Renal cortex interstitium (tissue), 15 donors: ENCODE measurements at places on chromosomes 13 and 19. TPM values are rescaled to one million over a fixed set of nuclear protein-coding genes. Genes with fewer than 3 reads are reported as not detected.

The GRIK5 gene
- 23.2 TPM for polyA plus RNA-seq

The PSG11 gene
- polyA plus RNA-seq: not detected

The DHDH gene
- 6.5 TPM for polyA plus RNA-seq

DNA sequence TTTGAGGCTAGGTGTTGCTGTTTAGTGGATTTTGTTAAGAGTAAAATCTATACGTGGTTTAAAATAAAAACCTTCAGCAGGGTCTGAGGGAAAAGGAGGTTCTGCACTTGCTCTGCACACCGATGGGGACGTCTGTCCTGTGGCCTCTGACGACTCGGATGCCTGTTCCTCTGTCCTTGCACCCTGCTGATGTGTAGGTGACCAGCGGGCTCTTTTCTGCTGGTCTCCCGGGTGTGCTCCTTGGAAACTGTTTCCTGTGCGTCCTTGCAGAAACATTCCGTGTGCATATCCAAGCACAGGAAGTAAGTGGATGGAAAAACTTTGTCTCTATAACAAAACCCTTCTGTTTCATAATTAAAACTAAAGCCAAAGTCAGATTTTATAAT, 3.8 kb downstream of the ATP4B start:
- no peak for DNase-seq

GRCh38 chr13:100347968-100348367, 240.6 kb downstream of the GGACT start:
- DNase-seq: no peak

DNA sequence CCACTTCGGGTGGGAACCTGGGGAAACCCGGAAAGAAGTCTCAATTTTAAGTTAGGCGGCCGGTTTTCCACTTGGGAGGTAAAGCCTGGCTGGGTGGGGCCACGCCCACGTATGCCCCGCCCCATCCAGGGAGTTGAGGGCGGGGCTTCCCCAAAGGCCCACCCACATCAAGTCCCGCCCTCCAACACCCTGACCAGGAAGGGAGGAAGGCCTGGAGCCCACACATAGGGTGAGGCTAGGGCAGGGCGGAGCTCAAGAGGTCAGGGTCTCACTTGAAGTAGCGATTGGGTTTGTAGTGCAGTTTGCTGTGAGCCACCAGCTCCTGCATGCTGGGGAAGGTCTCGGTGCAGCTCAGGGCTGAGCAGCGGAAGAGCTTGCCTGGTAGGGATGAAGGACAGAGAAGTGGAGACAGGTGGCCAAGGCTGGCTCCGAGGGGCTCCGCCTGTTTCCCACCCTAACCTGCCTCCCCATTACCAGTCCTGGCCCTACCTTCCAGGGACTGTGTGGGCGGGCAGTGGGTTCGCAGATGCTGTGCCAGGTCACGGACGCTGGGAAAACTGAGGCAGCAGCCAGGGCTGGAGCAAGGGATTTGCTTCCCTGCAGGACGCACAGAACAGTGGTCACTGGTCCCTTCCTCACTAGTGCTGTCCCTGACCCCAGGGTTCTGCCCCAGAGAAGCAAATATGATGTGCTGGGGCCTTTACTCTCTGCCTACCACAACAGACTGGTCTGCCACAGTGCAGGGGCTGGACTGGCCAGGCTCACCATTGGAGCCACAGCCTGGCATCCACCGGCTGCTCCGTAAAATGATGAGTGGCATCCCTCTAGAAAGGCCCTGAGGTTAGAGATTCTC, 1.6 kb downstream of the ZNF414 start:
- no peak for DNase-seq

GRCh38 chr19:18991006-18991405, 42.3 kb downstream of the SUGP2 start:
- no peak for DNase-seq

DNA sequence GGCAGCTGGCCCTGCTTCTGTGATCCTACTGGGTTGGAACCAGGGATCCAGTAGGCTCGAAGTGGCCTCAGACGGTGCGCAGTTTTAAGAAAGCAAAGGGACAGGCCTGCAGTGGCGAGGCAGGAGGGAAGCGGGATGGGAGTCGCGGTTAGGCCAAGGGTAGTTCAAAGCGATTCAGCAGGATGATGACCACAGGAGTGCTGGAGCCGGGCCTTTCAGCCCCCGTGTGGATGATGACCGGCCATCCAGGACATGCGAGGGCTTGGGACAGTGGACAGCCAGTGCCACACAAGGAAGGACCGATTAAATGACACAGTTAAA, 854 bp downstream of the RNASEH2B start:
- no peak for DNase-seq

DNA sequence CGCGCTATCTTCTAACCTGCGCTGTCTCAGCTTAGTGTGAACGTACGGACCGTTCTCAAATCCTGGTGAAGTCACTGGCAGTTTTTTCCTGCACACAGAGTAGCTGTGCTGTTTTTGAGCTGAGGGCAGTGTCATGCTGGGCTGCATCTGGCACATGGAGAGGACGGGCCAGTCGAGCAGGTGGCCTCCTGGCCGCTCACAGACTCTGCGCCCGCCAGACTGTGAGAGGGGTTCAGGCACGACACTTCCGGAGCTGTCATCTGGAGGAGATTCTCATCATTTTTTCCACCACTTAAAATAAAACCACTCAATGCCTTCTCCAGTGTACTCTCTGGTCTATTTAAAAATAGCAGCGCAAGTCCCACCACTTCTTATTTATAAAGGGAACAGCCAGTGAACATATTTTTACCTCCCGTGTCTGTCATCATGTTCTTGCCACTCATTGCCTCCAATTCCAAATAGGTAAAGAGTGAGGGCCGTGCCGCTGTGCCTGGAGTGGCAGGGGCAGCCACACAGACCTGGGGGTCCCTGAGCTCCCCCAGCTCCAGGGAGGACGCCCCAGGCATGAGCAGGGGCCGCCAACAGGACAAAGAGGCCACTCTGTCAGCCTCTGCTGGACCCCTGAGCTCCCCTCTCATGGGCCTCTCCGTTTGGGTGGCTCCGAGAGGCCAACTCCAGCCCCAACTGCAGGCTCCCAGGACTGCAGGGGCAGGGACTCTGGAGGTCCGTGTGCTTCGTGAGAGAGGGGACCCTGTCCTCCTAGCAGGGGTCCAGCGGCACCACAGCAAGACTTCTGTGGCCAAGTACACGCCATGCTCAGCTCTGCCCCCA, 36.9 kb upstream of the GRTP1 start:
- no peak for DNase-seq

- DNase-seq: no peak
These were observed 17.0 kb downstream of the LYL1 start for GRCh38 chr19:13085666-13086065.

- no peak for DNase-seq
These were observed 22.1 kb downstream of the CAPN12 start for GRCh38 chr19:38721979-38722773.

- no peak for DNase-seq
These were observed 4.4 kb downstream of the MED26 start for GRCh38 chr19:16623576-16623975.

DNA sequence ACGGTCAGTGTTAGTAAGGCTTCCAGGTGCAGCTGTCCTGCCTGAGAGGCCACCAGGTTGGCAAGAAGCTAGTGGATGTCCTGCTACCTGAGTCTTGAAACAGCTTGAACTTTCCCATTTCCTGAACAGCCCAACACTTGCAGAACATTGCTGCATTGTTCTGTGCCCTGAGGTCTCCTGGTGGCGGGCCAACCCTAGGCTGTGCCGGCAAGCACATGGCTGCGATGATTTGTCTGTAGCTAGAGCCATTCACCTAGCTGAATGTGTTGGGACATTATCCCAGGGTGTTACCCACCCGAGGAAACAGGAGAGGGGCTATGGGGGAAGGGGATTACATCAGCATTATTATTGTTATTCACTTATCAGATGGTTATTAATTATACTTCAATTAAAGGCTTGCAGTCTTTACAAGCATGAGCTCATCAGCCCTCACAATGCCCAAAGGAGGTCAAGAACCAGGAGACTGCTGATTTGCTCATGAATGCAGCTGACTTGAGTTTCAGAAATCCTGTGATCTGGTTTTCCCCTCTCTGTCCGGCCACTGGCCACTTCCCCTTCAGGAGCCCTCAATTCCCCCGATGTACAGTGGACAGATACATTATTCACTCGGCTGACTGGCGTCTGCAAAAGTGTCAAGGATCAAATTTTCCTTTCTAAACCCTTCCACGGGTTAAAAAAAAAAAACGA, 187.6 kb upstream of the TSC22D1 start:
- DNase-seq: no peak

- DNase-seq: no peak
These were observed 1315.8 kb downstream of the EFNB2 start for GRCh38 chr13:105219651-105220050.

- DNase-seq: no peak
These were observed 7.2 kb downstream of the ABHD13 start for GRCh38 chr13:108225440-108225839.
